Heart left ventricle (tissue), 16 donors: ENCODE measurements at places on chromosomes 2 and 18. TPM values are rescaled to one million over a fixed set of nuclear protein-coding genes. Genes with fewer than 3 reads are reported as not detected.

PPM1B gene
- 57.1 TPM for total RNA-seq

FEV gene
- not detected for total RNA-seq

MROH2A gene
- total RNA-seq, result not detected

DYNAP gene
- not detected for total RNA-seq

RNF125 gene
- total RNA-seq, result 3.8 TPM

GRCh38 chr2:154758871-154759270, 60.4 kb downstream of the KCNJ3 start:
- no peak for DNase-seq

DNA sequence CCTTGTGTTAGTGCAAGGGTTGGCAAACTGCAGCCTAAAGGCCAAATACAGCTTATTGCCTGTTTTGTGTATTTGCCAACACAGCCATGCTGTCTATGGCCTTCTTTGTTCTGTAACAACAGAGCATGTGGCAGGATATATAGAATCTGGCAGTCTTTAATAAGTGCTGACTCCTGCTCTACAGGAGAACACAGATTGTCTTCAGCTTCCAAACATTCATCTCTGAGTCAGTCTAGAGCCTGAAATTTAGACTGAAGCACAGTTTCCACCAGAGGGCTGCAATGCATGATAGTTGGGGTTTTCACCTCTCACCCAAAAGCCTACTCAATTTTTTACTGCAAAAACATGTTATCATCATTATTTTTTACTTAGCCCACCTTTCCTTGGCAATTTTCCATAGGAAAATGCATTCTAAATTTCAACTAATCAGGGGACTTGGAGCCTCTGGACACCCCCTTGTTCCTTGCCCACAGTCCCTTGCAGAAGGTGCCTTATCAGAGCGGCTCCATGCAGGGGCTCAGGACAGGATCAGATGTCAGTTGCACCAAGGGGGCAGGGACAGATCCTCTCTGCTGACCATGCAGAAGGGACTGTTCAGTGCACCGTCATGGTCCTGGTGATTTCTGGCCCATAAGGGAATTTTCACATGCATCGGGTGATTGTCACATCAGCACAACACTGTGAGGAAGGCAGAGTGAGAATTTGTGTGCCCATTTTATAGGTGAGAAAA, 12.4 kb downstream of the IL37 start:
- DNase-seq, result no peak

GRCh38 chr2:200305797-200306195, 697 bp upstream of the SPATS2L start:
- peak; percentile 33 for DNase-seq

DNA sequence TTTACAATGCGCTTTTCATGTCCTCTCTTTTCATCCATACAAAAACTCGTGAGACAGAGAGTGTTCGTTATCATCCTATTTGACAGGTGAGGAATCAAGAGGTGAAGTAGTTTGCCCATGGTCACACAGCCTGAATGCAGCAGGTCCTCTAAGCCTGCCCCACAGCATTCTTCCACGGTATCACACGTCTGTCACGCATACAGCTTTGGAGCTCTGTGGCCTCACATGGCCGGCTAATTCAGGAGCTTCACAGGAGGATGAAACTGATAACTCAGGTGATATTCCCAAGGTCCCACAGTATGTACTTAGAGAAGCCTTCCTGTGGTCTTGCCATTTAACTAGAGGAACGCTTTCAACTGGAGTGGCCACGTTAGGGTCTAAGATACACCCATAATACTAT, 59.0 kb downstream of the MYO5B start:
- no peak for DNase-seq

DNA sequence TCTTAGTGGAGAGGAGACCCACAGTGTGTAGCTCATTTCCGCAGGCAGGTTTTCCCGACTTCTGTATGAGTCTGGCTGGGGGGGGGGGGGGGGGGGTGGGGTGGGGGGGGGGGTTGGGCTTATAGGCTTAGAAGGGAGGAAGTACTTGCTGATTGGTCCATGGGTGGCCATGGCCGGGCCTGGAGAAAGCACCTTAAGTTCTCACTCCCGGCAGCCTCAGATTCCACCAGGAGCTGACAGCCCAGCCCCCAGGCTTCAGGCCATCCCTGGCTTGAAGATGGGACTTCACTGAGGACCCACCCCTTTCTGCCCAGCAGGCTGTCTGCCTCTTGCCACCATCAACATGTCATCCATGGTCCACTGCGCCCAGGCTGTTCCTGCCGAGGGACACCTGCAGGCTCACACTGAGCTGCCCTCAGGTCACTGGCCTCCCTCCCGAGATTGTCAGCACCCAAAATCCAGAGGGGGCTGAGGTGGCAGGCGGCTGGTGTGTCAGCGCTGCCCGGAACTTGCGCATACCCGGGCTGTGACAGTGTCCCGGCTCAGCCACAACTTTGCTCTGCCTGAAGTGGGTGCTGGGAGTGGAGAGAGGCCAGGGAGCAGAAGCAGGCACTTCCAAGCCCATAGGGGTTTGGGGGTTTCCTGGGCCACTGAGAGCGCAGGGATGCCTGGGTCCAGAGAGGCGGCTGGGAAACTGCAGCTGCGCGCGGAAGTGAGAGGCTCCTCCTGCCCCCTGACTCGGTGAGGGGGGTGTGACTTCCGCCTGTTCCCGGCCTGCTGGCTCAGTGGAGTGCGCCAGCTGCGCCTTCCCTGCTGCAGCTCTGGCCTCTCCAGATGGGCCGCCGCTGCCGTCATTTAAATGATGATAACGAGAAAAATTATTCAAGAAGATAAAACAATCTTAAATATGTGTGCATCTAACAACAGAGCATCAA, 256.1 kb downstream of the RPRM start:
- DNase-seq, result no peak

GRCh38 chr2:173205375-173205774, 129.7 kb downstream of the MAP3K20 start:
- DNase-seq, result peak; percentile 87

DNA sequence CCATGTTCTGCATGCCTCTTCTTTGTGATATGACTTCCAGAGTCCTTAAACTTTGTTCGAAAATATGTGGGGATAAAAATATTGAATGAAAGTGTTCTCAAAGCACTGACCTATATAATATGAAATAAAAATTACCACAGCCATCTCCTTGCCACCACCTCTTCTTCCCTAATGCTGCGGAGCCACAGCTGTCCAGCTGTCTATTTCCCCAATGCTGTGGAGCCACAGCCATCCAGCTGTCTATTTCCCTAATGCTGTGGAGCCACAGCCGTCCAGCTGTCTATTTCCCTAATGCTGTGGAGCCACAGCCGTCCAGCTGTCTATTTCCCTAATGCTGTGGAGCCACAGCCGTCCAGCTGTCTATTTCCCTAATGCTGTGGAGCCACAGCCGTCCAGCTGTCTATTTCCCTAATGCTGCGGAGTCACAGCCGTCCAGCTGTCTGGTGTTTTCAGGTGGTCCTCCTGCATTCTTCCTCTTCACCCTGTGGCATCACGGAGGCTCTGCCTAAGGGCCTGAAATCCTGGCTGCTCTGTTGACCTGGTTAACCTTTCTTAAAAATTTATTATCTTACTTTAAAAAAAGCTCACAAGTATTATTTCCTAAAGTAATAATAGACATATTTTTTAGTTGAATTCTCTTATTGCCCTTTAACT, 266.1 kb upstream of the MEX3C start:
- no peak for DNase-seq

DNA sequence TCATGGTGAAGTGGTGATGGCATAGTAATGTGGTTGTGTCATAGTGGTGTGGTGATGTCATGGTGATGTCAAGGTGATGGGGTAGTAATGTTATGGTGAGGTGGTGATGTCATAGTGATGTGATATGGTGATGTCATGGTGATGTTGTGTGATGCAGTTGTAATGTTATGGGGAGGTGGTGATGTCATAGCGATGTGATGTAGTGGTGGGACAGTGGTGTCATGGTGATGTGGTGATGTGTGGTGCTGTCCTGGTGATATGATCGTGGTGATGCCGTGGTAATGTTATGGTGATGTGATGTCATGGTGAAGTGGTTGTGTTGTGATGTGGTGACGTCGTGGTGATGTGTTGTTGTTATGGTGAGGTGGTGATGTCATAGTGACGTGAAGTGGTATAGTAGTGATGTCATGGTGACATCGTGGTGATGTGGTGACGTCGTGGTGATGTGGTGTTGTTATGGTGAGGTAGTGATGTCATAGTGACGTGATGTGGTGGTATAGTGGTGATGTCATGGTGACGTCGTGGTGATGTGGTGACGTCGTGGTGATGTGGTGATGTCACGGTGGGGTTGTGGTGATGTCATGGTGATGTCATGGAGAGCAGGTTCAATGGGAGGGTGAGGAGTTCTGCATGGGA, 242.7 kb upstream of the MYT1L start:
- DNase-seq, result no peak

DNA sequence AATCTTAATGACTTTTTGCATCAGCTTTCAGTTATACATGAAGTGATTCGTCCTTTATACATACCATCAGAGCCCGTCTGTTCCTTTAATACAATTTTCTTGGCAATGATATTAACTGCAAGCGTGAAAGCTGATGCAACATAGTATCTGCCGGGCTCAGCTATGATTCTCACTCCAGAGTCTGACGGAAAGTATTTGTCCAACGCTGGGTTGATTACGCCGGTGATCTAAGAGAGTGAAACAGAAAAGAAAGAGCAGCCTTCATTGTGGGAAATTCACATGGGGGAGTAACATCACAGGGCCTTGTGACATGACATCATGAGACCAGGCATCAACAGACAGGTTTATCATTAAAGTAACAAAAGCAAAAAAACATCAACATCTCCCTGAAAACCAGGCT, 6.2 kb downstream of the ODC1 start:
- DNase-seq, result no peak

- no peak for DNase-seq
Observed at GRCh38 chr2:156818944-156819343, 382.8 kb downstream of the GPD2 start.

DNA sequence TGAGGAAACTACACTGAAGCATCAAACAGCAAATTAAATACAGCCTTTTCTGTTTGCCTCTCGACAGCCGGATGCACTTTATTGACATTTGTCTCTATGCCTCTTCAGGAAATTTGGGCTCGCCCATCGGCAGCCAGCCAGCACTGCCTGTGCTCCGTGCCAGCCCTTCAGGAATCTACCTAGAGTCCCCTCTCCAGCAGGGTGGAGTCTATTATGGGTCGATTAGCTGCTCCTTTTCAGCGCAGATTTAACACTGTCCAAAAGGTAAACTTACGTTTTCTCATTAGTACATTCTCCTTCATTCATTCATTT, 91.5 kb downstream of the MYCN start:
- no peak for DNase-seq

GRCh38 chr2:223720367-223720766, 117.0 kb downstream of the AP1S3 start:
- DNase-seq, result no peak

- DNase-seq, result no peak
Observed at GRCh38 chr18:13808294-13809042, 15.5 kb upstream of the MC5R start.

DNA sequence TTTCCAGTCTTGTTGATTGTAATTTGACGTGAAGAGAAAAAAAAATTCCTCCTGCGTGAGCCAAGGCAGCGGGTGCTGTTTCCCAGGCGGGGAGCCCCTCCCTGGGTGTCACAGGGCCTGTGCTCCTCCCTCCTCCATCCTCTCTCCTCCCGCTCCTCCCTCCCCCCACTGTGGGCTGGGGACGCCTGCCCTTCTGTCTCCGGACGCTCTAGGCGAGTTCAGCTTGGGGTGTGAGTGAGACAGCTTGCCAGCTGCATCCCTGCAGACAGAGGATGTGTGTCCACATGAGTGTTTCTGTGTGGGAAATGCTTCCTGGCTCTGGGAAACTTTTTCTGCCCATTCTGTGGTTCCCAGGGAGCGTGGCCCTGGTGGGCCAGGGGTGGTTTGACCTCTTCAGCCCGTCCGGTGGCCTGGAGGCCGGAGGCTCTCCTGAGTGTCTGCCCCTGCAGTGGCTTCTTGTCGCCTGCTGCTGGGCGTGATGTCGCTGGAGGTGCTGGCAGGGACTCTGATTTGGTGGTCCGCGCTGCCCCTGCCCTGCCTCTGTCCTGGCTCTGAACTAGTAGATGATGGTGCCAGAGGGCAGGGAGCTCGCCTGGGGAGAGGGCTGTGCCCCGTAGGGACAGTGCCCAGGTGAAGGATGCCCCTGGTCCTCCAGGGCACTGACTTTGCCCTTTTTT, 96.4 kb downstream of the USP40 start:
- peak; percentile 85 for DNase-seq
